ENCODE measurements at places on chromosomes 11 and 22.

- DNase-seq: no peak
Observed at GRCh38 chr22:38327805-38328204, 10.6 kb upstream of the CSNK1E start.

DNA sequence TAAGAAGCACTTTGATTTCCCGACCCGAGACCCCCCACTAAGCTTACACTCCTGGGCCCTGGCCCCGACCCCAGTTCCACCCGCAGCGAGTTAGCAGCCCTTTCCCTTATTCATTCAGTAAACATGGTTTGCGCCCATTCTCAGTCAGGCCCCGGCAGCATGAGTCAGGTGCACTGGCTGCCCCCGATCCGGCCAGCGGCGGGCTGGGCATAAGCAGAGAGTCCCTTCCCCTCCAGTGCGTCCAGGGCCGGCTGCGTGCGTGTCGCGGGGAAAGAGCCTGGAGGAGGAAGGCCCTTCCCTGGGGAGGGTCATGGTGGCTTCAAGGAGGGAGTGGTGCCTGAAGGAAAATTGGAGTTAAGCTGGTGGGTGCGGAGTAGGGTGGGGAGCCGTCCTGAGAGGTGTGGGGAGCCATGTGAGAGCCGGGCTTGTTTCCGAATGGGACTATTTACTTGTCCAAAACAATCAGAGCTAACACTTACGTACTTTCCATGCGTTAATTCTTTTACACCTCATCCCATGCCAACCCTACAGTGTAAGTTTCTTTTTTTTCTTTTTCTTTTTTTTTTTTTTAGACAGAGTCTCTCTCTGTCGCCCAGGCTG, 657 bp downstream of the IGHMBP2 start:
- DNase-seq: no peak

GRCh38 chr11:132047167-132047566, 676.8 kb downstream of the NTM start:
- DNase-seq: no peak

DNA sequence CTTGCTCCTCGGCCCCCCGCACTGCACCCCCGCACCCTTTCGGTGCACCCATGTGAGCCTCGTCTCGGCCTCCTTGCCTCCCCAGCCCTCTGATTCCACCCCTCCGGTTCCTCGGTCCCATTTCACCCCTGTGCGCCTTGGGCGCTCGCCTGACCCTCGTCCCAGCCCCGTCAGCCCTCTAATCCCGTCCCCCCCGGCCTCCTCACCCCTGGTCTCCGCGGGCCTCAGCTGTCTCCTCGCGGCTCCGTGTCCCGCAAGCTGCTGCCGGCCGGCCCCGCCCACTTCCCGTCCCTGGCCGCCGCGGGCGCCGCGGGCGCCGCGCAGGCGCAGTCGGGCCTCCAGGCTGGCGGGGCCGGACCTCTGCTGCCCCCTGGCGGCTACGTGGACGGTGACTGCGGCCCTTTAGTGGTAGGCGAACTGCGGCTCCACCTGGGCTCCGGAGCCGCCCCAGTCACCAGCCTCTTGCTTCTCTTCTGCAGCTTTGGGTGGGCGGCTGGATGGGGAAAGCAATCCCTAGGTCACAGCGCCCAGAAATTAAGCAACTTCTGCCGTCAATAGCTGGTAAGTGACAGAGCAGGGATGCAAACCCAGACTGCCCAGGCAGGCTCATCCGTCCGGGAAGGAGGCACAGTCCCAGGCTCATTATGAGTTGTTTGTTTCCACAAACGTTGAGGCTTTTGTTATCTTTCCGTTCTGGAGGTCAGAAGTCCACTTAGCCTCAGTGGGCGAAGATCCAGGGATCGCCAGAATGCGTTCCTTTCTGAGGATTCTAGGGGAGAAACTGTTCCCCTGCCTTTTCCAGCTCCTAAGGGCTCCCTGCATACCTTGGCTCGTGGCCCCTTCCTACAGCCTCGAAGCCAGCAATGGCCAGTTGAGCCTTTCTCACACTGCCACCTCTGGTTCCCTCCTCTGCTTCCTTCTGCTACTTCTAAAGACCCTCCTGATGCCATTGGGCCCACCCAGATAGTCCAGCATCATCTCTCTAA, at the start of gene PPM1F:
Gene PPM1F (minus strand): TSS at position 263 of the 986 bp plus-strand sequence. CDS start 6,800 bp downstream, outside the sequence.
- peak; percentile 86 for DNase-seq

DNA sequence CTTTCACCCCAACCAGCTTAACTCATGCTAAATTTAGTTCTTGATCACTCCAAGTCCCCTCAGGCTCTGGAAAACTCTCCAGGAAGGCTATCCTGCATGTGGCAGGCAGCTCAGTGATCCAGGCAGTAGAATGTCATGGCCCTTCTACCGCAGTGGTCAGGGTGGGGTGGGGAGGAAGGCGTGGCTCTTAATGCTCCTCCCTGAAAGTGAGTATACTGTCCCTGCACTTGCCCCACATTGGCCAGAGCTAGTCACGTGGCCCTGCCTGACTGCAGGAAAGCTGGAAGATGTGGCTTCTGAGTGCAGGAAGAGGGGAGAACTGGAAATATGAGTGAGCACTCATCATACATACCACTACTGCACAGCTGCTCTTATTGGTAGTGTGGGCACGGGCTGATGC, 102.1 kb downstream of the GRAMD1B start:
- DNase-seq: no peak

DNA sequence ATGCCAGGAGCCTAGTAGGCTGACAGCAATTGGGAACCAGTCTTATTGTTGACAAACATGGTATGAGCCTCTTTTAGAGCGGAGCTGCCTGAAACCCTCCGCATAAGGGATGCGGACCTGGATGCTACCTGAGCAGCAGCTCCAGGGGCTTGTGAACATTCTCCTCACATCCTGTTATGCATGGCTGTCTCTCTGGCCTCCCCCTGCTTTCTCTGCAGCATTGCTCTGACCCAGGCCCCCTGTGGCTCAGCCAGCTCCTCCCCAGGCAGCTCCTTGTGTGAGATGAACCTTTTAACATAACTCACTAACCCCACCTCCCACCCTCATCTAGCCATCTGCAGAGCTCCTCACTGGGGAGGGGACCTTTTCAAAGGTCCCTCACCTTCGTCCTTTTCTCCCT, 6.0 kb downstream of the BMAL1 start:
- no peak for DNase-seq

- no peak for DNase-seq
Observed at GRCh38 chr11:131370090-131370751, at the start of gene NTM. Gene NTM (plus strand): TSS chr11:131370615.

DNA sequence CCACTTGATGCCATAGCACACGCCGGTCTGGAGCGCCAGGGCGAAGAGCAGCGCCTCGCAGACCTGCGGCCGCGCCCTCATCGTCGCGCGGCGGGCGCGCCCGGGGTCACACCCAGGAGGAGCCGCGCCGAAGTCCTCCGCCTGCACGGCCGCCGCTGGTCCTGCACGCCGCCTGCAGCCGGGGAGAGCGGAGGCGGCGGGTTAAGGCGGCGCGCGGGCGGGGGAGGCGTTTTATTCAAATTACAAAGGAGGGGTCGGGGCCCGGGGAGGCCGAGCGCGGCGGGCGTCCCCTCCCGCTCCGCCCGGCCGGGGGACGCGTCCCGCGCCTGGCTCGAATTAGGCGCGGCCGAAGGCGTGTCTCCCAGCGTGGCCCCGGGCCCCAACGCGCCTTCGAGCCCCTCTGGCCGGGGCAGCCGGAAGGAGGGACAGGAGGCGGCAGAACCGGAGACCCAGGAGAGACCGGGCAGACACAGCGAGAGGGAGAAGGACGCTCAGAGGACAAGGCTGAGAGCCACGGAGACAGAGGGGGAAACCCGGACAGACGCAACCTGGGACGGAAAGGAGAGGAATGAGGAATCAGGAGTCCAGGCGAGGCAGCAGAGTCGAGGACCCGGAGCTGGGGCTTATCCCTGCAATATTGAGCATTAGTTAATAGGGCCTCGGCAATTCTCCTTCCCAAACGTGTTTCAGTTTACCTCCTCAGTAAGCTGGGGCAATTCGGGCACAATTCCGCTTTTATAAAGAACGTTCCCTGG, at the start of gene WNT11:
Gene WNT11 (minus strand): TSS at position 176 of the 755 bp plus-strand sequence. CDS start 95 bp downstream, at position 81.
- DNase-seq: no peak

DNA sequence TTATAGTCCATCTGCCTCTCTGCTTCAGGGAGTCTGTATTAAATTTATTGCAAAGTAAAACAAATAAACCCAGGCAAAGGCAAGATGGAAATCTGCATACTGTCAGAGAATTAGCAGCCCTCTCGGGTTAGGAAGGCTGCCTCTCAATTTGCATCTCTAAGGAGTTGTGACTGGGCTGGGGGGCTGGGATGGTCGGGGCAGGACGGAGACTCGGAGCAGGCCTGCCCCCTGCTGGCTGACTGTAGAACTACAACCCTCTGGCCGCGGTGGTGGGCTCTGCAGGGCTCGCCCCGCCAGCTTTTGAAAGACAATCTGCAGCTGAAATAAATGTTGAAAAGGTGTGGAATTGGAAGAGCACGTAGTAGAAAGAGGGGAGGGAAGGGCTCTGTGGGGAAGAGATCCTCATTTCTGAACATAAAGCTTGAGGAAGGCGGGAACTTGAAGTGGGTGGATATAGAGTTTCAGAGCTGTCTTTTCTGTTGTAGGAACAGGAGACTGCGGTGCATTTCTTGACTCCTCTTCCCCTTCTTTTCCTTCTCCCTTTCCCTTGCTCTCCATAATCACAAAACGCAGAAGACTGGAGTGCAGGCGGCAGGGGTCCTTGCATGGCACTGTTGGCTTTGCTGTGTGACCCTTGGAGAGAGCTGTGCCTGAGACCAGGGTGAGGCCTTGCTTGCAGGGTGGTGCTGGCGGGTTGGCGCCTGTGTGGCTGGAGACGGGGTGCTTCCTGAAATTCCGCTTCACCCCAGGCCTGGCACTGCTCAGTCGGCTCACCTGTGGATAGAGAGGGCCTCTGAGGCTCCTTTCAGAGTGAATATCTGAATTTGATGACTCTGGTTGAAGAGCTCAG, 22.6 kb upstream of the PKNOX2 start:
- DNase-seq: no peak

DNA sequence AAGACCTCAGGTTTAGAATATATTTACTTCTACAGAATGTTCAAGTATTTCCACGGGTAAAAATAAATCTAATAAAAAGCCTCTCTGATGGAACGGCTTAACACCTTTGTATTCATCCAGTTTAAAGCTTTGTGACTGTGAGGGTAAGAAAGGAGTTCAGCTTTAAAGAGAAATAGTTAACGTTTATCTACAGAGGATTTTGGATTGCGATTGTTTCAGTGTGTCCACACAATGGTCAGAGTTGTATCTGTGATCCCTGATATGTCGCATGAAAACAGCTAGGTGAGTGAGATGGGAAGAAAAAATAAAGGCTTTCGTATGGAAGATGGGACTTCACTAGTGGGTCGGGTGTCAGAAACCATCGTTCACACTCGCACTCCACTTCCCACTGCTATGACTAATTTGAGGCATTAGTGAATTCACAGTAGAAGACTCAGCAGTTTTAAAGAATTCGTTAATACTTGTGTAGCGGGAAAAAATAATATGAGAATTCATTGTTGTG, 1.6 kb downstream of the APLP2 start:
- no peak for DNase-seq

DNA sequence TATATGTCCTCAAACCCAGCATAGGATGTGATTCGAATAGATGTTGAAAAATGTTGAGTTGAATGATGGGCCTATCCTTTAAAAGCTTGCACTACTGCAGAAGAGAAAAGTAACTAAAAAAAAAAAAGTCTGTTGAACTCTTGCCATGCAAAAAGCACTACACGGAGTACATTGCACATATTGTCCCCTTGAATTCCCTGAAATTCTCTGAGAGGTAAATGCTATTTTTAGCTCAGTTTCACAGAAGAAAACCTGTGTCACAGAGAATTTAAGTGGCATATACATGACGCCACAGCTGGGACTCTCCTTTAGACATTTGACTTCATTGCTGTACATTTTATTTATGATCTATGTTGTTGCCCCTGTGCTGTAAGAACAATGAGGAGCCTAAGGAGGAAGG, 583.8 kb downstream of the SOX6 start:
- DNase-seq: no peak

GRCh38 chr11:123143476-123143875, 51.6 kb downstream of the CLMP start:
- no peak for DNase-seq

GRCh38 chr11:11510939-11511338, 110.9 kb downstream of the GALNT18 start:
- no peak for DNase-seq

DNA sequence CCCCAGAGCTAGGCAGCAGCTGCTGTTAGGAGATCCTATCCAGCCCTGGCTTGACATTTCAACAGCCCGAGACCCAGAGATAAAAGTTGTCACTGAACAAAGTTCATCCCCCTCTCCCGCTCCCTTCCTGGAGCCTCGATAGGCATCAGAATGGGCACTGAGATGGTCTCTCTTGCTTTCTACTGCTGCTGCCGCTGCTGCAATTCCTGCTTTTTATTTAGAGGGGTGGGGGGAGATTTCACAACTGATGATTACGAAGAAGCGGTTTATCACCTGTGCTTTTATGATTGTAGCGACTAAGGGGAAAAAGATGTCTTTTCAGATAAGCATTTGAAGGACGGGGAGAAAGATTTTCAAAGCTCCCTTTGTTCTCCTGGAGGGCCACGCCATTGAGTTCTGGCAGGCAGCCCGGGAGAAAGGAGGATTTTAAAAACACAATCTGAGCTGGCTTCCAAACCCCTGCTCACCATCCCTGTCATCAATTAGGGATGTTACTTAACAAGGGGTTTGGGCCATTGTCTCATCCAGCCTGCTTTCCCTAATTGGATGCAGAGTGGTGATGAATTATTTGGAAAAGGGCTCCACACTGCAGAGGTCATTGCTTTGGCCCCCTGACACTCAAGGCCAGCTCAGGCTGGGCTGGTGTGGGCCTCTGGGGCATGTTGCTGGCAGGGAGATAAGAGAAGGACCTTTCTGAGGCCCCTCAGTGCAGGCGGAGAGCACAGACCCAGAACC, 344.7 kb downstream of the BUD13 start:
- no peak for DNase-seq

DNA sequence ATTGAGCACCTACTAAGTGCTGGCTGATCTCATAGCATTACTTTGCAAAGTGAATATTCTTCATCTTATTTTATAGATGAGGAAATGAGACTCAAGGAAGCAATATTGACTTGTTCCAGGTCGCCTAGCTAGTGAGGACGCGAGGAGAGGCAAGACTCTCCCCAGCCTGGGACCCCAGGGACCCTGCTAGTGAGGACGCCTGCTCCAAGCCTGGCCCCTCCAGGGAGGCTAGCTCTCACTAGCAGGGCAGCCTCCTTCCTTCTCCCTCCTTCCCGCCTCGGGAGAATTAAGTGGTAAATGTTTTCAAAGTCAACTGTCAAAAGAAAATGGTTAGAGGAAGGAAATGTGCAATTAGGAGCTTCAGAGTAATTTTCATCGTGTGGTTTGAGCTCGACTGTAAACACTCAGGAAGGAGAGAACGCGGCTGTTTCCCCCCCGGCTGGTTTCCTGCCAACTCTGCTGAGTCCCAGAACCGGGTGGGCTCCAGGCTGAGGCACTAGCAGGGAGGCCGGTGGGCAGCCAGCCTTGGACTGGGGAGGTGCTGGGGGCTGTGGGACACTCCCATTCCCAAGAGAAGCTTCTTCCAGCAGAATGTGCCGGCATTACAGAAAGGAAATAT, 17.9 kb downstream of the MYEOV start:
- no peak for DNase-seq

DNA sequence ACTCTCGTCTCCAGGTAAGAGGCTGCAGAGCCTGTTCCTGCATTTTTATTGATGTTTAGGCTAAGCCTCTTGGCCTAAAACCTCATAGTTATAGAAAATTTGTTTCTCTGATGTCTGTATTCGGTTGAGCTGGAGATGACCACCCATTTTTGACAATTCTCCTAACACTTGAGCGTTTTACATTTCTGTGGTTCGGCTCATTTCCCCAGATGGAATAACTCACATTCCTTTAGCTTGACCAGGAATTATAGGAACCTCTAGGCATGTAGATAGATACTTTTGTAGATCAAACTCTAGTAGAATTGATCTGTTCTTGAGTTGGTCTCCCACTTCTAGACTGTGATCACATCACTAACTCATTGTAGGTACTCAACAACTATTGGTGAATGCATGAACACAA, 172.6 kb upstream of the CADM1 start:
- DNase-seq: no peak

- no peak for DNase-seq
Observed at GRCh38 chr22:33012833-33013450, 45.2 kb downstream of the SYN3 start.

Measured in D721Med (cell line).